ENCODE measurements at places on chromosomes 5 and 9. TPM values are rescaled to one million over a fixed set of nuclear protein-coding genes. Genes with fewer than 3 reads are reported as not detected.
A peak's percentile ranks its signal among the peaks of the same experiment; 100 is the strongest.

DNA sequence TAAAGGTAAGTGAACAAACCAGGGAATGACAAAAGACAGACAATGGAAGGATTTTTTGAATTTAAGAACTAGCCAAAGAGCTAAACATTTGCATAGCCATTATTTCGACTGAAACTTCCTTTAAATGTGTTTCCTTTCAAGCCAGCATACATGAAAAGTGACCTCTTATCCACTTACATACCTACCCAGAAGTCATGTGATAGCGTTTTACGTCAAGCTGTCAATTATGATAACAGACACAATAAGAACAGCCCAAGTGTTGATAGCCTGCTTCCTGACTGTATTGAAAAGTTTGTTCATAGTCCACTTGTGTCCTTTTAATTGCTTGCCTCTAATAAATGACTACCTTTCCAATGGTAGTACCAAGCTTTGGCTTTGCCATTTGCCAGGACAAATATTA lies 206.0 kb downstream of the NFIB start:
- no peak for DNase-seq

Gene CPLANE1
- 63.9 TPM for total RNA-seq

GRCh38 chr9:115972362-115972761 lies 181.2 kb upstream of the PAPPA start:
- DNase-seq = no peak

- no peak for DNase-seq
Observed at GRCh38 chr5:33903118-33903517, 11.3 kb upstream of the ADAMTS12 start.

GRCh38 chr9:132597073-132597775 lies 14.8 kb downstream of the BARHL1 start:
- no peak for DNase-seq

- no peak for DNase-seq
Observed at GRCh38 chr5:75433814-75434506, 77.5 kb downstream of the CERT1 start.

Gene SYK
- 6.6 TPM for total RNA-seq

Gene SPATA31C1
- 0.23 TPM for total RNA-seq

DNA sequence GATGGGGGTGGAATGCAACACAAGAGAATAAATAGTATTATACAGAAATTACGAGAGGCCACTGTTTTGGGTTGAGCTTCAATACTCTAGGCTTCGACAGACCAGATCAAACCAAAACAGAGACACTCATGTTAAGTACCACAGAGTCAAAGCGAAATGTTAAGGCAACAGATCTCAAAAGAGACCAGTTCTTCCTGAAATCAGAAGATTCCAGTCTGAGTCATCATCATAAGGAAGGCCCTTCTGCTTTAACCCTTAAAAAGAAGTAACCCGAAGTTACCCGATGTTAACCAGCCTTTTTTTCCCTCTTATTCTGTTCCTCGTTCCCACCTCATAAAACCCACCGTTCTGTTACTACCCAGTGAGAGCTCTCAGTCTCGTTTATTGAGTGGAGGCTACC lies 75.9 kb downstream of the SFXN1 start:
- no peak for DNase-seq

- peak; percentile 68 for DNase-seq
Observed at GRCh38 chr5:170434966-170435605, 45.9 kb upstream of the KCNMB1 start.

Gene SCGB3A2
- not detected for total RNA-seq

Gene ADAMTS12
- 0.54 TPM for total RNA-seq

DNA sequence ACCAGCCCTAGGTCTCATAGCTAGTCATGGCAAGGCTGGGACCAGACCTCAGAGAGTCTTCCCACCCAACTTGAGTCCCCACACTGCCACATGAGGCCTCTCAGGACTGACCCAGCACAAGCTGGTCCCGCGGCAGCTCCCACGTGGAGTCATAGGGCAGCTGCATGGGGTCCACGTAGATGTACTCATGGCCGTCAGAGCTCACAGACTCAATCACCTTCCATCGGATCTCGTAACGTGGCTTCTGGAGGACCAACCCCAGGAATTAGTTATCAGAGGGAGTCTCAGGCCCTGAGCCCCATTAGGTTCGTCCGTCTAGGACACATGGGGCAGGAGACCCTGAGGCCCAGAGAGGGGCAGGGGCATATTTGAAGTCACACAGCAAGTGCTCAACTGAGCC lies 30.3 kb downstream of the PDGFRB start:
- no peak for DNase-seq

- DNase-seq = no peak
Observed at GRCh38 chr9:86353655-86354010, 577 bp downstream of the TUT7 start.

GRCh38 chr5:78644129-78644528 lies 4.4 kb downstream of the LHFPL2 start:
- no peak for DNase-seq

GRCh38 chr9:133798160-133798559 lies 60.0 kb upstream of the SARDH start:
- no peak for DNase-seq

Gene FOXD4
- total RNA-seq = 0.63 TPM

DNA sequence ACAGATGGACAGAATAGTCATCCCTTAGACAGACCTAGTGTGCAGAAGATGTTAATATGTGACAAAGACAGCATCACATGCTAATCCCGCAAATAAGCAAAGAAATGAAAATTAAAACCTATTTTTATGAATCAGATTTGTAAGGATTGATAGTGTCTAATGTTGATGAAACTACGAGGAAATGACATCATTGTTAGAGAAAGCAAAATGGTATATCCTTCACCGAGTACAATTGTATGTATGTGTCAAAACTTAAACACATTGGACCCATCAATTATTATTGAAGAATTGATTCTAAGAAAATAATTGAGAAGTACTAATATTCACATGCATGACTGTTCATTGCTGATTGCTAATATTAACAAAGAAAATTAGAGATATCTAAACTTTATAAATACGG lies 493.2 kb downstream of the BNC2 start:
- no peak for DNase-seq

- DNase-seq = no peak
Observed at GRCh38 chr9:127030814-127031740, 91.4 kb downstream of the ANGPTL2 start.

Gene RAD1
- total RNA-seq = 14.5 TPM

Gene CDKN2B-AS1
- 1.6 TPM for total RNA-seq

DNA sequence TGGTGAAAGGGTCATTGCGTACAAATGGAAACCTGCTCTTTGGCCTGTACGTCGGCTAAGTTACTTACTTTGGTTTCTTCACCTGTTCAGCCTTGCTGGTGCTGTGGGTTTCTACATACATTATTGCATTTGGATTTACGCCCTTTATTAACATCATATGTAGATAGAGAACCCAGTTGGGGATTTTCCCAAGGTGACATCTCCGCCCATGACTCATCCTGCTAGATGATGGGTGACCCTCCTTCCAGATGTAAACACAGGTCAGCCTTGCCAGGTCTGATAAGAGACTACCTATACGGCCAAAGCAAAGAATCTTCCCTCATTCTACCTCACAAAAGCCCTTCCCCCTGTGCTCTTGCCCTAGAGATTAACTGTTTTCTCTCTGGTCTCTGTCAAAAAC lies 360.9 kb downstream of the KDM4C start:
- DNase-seq = no peak

DNA sequence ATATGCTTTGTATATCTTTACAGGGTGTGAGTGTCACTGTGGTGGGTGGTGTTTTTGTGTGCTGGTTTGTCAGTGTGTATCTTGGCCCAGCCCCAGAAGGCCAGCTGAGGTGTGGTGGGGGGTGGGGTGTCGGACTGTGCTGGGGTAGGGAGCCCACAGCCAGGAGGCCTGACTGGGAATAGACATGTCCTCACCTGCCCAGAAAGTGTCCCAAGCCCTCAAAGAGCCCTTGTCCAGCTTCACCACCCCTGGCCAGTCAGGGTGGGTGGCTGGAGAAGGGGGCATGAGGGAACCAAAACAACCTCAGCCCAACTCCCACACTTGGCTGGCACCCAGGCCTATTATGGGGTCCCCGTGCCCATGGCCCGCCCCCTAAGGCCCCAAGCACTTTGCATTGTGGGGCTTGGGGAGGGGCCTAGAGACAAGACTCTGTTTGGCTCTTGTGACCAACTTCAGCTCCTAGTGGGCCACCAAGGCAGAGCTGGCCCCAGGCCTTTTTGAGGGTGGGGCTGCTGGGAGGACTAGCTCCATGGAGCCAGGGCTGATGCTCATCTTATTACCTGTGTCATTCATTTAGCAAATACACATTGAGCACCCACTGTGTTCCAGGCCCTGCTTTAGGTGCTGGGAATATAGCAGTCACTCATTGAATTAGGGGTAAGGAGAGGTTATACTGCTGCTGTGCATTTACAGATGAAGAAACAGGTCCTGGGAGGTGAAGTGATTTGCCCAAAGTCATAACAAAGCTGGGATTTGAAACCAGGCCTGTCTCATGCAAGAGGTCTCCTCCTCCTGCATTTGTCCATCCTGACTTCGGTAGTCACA lies 56.2 kb upstream of the PSD2 start:
- no peak for DNase-seq

DNA sequence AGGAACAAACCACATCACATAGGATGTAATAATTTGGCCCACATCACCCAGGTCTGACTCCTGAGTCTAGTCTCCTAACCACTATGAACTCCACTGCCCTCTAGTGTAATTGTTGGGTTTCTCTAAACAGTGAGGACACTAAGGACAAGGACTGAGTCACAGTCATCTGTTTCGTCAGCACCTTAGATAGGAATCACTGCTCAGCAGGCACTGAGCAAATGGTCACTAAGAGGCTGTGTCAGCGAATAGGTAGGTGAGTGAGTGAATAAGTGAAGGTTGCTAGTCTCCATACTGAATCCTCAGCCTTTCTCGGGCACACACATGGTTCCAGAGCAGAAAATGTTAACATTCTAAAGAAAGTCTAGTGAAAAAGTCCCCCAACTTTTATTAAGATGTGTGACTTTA lies 278.6 kb downstream of the SPOCK1 start:
- no peak for DNase-seq

DNA sequence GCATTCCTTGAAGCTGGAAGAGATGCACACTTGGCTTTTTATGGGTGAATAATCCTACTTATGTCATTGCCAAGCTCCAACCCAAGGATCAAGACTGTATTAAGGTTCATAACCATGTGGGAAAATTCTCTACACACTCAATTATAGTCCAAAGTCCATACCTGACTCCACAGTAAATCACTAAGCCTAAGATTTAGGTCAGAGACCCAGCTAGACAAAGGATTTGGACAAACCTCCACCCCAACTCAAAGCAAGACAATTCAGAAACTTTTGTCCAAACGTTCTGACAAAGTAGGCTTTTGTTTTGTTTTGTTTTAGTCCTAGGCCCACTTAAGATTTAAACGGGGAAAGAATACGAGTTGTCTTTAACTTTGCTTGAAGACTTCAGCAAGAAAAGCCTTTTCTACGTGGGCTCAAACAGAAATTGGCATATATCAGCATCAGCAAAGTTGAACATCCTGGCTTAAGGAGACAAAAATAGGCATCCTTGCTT lies 1.7 kb downstream of the MEGF9 start:
- DNase-seq = no peak

Gene EPB41L4B
- 31.8 TPM for total RNA-seq

Gene SETD9
- total RNA-seq = 5.2 TPM

DNA sequence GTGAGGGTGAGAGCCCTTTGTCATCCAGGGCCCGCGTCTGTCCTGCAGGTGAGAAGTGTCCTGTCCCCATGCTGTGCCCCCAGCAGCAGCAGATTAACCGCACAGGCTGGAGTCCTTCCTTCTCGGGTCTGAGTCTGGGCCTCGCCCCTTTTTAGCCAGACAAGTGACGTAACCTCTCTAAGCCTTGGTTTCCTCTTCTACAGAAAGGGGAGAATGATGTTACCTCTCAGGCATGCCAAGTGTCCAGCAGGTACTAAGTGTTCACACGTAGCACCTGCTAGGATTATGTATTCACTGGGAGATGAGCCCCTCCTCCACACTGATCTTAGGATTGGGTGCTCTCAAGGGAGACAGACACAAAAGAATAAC lies 6.9 kb downstream of the NEURL1B start:
- no peak for DNase-seq

GRCh38 chr5:173567548-173567947 lies 48.9 kb downstream of the BOD1 start:
- no peak for DNase-seq

- DNase-seq = peak; percentile 35
Observed at GRCh38 chr5:179309751-179310320, 35.4 kb downstream of the ADAMTS2 start.

DNA sequence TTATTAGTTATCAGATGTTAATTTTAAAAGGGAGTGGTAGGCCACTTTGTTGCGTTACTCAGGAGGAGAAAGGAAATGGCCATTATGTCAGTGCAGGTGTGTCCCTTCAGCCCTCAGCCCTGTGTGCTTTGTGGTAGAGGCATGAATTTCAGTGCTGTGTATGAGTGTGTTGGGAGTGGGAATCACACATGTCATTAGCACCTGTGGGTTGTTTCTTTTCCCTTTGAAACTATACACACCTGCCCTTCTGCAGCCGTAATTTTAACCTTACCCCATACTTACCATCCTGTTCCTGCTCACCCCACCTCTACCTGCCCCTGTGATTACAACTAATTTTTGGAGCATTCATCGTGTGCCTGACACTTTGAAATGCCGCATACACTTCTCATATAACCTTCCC lies 156.4 kb downstream of the ARHGAP26 start:
- DNase-seq = no peak

DNA sequence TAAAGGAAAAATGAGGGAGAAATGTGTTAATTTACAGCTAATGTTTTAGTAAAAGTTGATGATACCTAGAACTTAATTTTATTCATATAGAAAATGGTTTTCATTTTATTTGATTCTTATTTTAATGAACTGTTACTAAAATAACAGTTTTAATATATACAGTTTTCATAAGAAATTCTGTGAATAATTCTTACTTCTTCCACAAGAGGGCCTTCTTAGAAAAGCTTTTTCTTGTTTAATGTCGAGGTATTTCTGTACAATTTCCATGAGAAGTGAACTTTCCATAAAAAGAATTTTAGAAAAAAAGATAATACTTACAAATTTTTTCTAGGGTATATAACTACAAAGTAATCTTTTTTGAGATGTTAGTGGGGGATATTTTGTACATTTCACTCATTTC lies 73.9 kb downstream of the KLF9 start:
- DNase-seq = no peak

DNA sequence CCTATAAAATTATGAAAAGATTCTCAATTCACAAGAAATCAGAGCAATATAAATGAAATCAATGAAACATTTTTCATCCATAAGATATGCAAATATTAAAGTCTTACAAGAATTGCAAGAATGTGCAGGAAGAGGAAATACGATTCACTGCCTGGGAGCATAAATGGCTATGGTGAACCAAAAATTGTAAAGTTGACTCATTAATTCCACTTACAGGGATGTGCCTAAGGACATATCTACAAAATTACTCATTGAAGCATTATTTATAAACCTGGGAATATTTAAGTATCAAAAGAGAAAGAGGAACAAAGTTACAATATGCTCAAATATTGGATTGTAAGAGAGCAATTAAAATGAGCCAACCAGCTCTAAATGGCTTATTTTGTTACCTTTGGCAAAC lies 6.9 kb upstream of the NIPSNAP3A start:
- DNase-seq = no peak
